Right ventricle myocardium superior (tissue), 1 donor: ENCODE measurements at places on chromosomes 4 and X. TPM values are rescaled to one million over a fixed set of nuclear protein-coding genes. Genes with fewer than 3 reads are reported as not detected.

ATP2B3 gene
- not detected for total RNA-seq

- no peak for DNase-seq
Measured at GRCh38 chrX:12993826-12994225, 18.9 kb downstream of the TMSB4X start.

- DNase-seq: no peak
Measured at GRCh38 chrX:65750674-65751469, 83.4 kb downstream of the MSN start.

GRCh38 chr4:174394915-174395314 is 111.2 kb downstream of the CEP44 start:
- no peak for DNase-seq

GRCh38 chrX:12065251-12065650 is 73.0 kb upstream of the FRMPD4 start:
- DNase-seq: no peak

GRCh38 chr4:37476691-37477090 is 209.5 kb downstream of the RELL1 start:
- DNase-seq: no peak

- no peak for DNase-seq
Measured at GRCh38 chr4:27835851-27836250, 975.2 kb downstream of the STIM2 start.

GRCh38 chrX:44596277-44596676 is 53.6 kb upstream of the FUNDC1 start:
- no peak for DNase-seq

- DNase-seq: no peak
Measured at GRCh38 chr4:10526429-10527222, 69.4 kb upstream of the ZNF518B start.

PRRG3 gene
- 2.2 TPM for total RNA-seq

TMPRSS11D gene
- not detected for total RNA-seq

DNA sequence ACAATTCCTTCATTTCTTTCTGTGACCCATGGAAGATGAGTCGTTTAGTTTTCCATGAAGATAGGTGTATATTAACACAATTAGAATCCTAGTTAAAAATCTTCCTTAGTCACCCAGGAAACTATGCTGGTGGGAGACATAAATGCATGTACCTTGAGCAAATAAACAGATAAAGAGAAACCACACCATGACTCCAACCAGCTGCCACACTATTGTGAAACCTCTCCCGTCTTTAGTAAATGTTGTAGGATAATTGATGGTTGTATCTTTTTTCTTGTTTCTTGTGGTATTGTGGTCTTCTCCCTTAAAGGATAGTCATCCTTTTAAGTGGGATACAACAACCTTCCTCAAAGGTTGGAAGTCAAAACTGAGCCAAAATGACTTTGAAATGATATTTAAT is 103.8 kb upstream of the LEF1 start:
- no peak for DNase-seq

ARHGAP6 gene
- total RNA-seq: 2.7 TPM

SPON2 gene
- 15.6 TPM for total RNA-seq

TCEAL7 gene
- total RNA-seq: 1.7 TPM

DNA sequence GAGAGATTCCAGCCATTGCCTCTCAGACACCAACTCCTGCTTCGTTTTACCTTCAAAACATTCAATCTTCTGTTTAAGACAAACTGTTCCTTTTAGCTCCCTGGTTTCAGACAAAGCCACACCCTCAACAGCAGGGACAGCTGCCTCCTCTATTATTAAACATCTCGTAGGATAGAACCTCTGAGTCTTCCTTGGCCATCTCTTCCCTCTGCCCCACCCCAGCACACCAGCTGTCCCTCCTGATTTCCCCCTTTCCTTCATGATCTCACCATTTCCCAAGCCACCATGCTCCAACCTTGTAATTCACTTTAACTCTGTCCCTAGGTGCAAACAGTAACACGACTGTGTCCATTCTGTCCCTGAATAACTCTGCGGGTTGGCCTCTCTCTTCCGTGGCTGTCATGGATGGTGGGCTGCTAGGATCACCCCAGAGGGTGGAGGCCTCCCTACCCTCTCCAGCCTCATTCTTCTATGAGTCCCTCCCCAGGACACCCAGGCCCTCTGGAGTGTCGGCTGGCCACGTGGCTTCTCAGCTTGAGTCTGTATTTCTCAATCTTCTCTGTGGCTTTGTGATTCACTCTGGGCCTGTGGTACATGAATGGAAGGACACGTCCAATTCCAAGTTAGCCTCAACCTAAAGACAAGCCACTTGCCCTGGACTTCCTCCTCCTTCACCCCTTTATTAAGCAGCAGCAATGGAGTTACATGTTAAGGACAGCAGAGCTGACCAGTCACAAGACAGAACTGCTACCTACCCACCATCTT is 349.9 kb downstream of the FBXW7 start:
- DNase-seq: no peak

TMEM156 gene
- total RNA-seq: not detected
